ENCODE measurements at places on chromosomes 13 and 19.
A peak's percentile ranks its signal among the peaks of the same experiment; 100 is the strongest.

- DNase-seq = no peak
These were observed 34.4 kb downstream of the STARD13 start for GRCh38 chr13:33251131-33251661.

- DNase-seq = no peak
These were observed 7.9 kb downstream of the AP2S1 start for GRCh38 chr19:46842791-46843190.

DNA sequence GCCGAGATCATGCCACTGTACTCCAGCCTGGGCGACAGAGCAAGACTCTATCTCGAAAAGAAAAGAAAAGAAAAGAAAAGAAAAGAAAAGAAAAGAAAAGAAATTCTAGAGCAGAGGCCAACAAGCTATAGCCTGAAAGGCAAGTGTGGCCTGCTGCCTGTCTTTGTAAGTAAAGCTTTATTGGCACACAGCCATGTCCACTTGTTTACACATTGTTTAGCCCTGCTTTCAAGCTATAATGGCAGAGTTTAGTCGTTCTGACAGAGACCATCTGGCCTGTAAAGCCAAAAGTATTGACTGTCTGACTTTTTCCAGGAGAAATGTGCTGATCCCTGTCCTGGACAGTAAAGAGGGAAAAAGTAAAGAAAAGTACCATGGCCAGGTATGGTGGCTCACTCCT lies 18.3 kb downstream of the NWD1 start:
- no peak for DNase-seq

GRCh38 chr13:113437408-113438010 lies 15.8 kb downstream of the ADPRHL1 start:
- DNase-seq = no peak

DNA sequence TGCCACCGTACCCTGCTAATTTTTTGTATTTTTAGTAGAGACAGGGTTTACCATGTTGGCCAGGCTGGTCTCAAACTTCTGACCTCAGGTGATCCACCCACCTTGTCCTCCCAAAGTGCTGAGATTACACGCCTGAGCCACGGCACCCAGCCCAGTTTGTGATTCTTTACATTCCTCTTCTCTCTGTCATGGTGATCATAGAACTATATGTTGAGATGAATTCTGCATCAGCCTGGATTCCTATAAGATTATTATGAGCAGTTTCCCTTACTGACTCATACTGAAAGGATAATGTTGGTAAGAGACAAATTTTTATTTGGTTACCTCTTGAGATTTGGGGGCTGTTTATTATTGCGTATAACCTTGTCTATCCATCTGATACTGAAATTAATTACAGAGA lies 121.5 kb upstream of the CSNK1A1L start:
- DNase-seq = no peak

DNA sequence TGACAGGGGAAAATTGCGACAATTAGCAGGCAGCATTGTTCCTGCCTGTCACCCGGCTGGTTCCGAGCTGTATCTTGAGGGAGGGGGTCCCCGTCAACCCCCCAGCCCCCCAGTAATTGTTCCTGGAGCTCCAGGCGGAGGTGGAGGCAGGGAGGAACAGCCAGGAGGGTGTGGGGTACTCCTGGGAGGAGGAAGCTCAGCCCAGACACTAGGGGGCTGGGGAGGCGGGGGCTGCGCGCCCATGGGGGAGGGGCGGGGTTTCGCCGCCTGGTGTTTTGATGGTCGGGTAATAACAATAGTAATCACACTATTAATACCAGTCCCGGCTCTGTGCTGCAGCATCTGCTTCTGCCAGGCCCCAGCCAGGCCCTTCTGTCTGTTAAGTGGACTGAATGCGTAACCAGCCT lies 8.6 kb downstream of the NPAS1 start:
- DNase-seq = peak; percentile 48

- DNase-seq = no peak
These were observed 55.4 kb downstream of the INTS6 start for GRCh38 chr13:51397262-51397941.

- no peak for DNase-seq
These were observed 74.1 kb upstream of the UQCRFS1 start for GRCh38 chr19:29287061-29287460.

DNA sequence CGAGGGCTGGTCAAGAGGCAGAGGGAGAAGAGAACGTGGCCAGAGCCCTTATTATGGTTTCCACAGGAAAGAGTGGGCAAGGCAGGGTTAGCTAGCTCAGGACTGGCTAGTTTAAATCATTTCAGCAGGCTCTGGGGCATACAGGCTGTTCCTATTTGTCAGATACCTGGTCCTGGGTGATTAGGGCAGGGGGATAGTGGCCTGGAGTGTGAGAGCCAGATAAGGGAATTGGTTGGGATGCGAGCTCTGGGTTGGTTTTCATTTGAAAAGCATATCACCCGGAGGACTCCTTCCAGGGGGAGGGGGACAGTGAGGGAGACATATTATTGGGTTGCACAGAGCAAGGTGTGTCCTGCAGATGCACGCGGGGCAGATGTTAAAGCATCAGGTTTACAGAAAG lies 75.3 kb upstream of the CLDN10 start:
- no peak for DNase-seq

DNA sequence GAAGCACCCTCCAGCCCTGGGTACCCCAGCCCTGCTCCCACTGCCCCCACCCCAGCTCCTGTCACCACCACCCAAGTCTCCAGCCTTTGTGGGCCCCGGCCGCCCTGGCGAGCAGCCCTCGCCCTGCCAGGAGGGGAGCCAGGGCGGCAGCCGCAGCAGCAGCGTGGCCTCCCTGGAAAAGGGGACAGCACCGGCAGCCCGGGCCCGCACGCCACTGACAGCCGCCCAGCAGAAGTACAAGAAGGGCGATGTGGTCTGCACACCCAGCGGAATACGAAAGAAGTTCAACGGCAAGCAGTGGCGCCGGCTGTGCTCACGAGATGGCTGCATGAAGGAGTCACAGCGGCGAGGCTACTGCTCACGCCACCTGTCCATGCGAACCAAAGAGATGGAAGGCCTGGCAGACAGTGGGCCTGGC lies 3.9 kb downstream of the CIC start:
- DNase-seq = no peak

GRCh38 chr13:101875091-101875490 lies 422.6 kb downstream of the ITGBL1 start:
- DNase-seq = no peak

DNA sequence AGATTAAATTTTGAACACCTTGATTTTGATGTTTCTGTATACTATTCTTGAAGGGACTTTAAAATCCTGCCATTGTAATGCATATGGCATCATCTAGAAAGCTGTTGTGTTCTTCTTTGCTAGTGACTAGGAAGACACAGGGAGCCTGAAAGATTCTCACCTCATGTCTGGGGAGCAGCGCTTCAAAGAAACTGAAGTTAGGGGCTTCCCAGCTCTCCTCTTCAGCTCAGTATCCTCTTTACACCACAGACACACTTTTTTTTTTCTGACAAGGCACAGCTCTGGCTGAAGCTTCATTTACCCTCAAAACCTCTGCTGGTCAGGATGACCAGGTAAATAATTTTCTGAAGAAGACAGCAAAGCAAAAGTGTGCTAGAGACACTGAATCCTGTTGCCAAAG lies 255.6 kb downstream of the ITGBL1 start:
- no peak for DNase-seq

DNA sequence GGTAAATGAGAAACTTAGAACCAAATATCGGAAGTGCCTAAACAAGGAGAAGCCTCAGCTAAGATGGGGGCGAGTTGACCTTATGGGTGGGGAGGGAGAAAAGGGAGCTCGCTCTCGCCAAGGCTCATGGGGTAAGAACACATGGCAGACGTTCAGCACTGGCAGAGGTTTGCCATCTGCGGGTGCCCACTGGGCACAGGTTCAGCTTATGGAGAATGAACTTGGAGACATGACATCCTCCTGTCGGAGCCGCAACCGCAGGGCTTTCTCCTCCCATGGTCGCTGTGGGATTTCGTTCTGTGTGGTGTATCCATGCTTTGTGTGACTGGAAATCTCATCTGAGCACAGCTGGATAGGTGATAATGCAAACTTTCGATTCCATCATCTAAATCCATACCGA lies 36.1 kb upstream of the PEPD start:
- DNase-seq = no peak

DNA sequence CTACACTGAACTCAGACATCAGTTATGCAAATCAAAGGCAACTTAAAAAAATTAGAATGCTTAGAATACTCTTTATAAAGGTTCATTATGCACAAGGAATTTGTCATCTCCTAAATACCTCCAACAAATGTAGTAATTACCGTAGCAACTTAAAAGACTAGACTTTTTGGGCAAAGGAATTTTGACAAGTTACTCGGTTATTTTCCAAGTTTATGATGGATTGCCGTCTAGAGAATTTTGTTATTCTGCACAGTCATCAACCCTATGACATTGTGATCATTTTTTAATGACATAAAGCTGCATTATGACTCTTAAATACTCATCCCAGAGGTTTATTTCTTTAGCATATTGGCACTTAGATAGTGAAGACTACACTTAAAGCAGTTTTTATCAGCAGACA lies 71.9 kb downstream of the TRPC4 start:
- no peak for DNase-seq

DNA sequence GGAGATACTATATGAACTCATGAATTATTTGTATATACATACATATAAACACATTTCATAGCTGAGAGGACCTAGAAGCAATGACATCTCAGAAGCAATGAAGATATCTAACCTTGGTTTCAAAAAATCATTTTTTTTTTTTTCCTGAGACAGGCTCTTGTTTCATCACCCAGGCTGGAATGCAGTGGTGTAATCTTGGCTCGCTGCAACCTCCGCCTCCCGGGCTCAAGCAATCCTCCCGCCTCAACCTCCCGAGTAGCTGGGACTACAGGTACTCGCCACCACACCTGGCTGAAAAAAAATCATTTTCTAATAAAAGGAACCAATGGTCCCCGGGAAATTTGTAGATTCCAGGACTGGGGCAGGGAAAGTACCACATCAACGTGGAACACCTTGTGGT lies 4.0 kb downstream of the ZNF565 start:
- no peak for DNase-seq

- DNase-seq = no peak
These were observed 9.4 kb downstream of the ZNF546 start for GRCh38 chr19:40006273-40006691.

DNA sequence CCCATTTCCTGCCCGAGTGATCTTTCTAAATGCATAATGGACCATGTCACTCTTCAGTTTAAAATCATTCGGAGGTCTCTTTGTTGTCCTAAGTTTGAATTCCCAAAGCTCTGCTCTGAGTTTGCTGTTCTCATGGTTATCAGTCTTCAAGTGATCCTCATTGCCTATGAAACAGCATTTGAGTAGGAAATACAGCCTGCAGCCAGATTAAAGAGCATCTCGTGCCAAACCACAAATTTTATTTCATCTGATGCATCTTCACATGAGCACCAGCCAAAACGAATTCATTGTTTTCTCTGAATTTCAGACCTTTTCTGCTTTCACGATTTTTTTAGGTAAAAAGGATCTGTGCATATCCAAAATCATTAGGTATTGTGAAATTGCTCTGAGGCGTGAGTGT lies 299.6 kb downstream of the TDRD3 start:
- no peak for DNase-seq

GRCh38 chr19:38713227-38713649 lies 31.0 kb downstream of the CAPN12 start:
- no peak for DNase-seq

DNA sequence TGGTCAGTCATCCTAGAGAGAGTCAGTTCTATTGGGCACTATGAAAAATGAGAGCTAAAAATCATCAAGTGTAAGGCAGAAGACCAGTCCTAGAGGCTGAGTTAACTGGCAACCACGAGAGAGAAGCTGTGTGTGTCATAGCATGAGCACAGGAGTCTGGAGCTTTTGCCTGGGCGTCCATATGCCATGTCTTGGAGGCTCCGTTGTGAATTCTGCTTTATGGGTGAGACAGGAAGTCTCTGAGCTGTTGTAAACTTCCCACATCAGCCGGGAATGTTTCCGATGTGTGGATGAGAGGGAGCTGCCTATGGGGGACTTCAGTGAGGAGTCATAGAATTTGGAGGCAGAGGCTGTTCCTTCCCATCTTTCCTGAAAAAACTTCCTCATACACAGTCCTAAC lies 120.0 kb downstream of the ITGBL1 start:
- no peak for DNase-seq

GRCh38 chr19:9945319-9945966 lies 9.1 kb upstream of the OLFM2 start:
- DNase-seq = no peak

DNA sequence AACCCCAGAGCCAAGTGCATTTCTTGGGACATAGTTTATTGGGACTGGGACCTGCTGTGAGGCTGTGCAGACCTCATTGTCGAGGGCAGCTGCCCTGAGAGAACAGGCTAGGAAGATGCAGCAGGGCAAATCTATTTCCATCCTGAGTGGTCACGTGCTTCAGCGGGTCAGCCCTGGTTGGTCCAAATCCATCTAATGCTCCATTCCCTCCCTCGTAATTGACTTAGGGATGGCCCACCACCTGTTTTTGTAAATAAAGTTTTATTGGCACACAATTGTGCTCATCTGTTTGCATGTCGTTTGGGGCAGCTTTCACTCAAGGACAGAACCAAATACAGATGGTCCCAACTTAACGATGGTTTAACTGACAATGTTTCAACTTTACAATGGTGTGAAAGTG lies 75.5 kb upstream of the ADGRE5 start:
- no peak for DNase-seq

Data from WERI-Rb-1 (cell line).